ENCODE measurements at places on chromosomes 4 and X. TPM values are rescaled to one million over a fixed set of nuclear protein-coding genes. Genes with fewer than 3 reads are reported as not detected.

HPF1 gene
- total RNA-seq: 19.7 TPM

NAA15 gene
- total RNA-seq: 64.5 TPM

CXCL8 gene
- total RNA-seq: 1.5 TPM

BRS3 gene
- total RNA-seq: not detected

VSIG4 gene
- not detected for total RNA-seq

TCEAL6 gene
- total RNA-seq: not detected

NAA11 gene
- not detected for total RNA-seq

STPG2 gene
- not detected for total RNA-seq

TBC1D8B gene
- 12.1 TPM for total RNA-seq

PITX2 gene
- 4.2 TPM for total RNA-seq

Measured in astrocyte (in vitro differentiated cells and primary cell).